Stimulated activated CD4-positive, alpha-beta T cell treated with anti-CD3 and anti-CD28 coated beads, TNF-alpha, amount 100 ng/mL, for 48 hours (primary cell): ENCODE measurements at places on chromosomes 4 and X.
A peak's percentile ranks its signal among the peaks of the same experiment; 100 is the strongest.

GRCh38 chr4:10158333-10158942 lies 41.8 kb upstream of the WDR1 start:
- DNase-seq, result no peak

DNA sequence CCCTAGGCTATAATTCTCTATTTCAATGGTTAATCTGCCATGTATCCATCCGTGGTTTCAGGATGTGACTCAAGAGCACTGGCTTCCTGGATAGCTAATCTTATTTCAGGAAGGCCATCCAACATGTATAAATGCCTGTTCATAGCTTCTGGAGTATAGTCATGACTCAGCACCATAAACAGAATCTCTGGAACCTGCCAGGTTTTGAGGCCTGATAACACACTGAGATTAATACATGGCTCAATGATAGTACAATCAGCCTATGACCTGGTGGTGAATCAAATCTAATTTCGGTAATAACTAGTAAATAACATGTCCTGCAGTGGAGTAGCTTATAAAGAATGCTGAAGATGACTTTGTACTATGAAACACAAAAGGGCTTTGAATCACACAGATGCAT lies 5.7 kb upstream of the IL13RA2 start:
- DNase-seq, result no peak

- no peak for DNase-seq
These were observed at the start of gene DRD5 for GRCh38 chr4:9781343-9782135. Gene DRD5 (plus strand): TSS chr4:9781634. CDS start chr4:9782030, 396 bp downstream.

- no peak for DNase-seq
These were observed 10.7 kb downstream of the FGFR3 start for GRCh38 chr4:1803523-1804423.

- DNase-seq, result no peak
These were observed 53.2 kb downstream of the SPRY1 start for GRCh38 chr4:123449780-123450179.

GRCh38 chr4:158671915-158672806 lies at the start of gene ETFDH:
Gene ETFDH (plus strand): TSS chr4:158672296. CDS start chr4:158672457, 161 bp downstream.
- DNase-seq, result peak; percentile 94

GRCh38 chr4:124028182-124028581 lies 631.6 kb downstream of the SPRY1 start:
- no peak for DNase-seq

DNA sequence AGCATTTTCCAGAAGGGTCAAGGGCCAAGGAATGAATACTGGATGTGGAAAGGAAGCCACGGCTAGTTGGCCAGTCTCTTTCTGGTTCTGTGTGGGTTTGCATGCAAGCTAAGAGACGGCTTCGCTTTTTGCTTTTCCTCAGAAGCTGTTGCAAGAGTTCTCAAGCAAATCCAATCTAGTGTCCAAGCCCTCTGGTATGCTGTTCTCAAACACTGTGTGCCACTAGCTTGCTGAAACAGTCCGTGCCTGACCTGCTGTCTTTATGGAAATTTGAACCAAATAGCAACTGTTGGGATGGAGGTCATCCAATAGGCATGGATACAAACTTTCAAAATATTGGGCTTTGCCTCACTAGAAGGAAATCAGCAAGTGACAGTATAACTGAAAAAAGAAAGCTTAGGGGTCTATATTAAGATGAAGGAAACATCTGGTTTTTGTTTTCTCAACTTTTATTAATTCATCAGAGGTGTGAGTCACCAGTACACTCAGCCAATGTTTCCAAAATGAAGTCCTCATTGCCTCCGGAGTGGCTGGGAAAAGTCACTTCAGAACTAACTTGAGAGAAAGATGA lies 70.5 kb downstream of the SLC9A6 start:
- no peak for DNase-seq

- no peak for DNase-seq
These were observed 425.2 kb downstream of the IDS start for GRCh38 chrX:149079805-149080406.

GRCh38 chr4:177718514-177718913 lies 276.3 kb upstream of the AGA start:
- DNase-seq, result no peak

DNA sequence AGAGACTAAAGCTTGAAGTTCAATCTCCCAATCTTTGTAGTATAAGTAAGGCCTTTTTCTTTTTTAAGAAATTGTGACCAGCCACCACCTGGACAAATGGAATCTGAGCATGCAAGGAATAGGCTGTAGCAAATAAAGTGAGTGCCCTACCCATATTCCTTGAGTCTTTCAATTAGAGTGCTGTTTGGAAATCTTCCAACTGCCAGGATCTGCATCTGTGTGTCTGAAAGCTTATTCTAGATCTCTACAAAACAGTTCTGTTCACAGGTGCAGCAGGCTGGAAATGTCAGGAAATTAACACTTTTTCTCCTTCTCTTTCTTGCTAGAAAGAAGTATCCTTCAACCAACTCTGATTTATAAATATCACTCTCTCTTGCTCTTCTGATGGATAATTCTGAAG lies 76.7 kb upstream of the NDST3 start:
- DNase-seq, result no peak

DNA sequence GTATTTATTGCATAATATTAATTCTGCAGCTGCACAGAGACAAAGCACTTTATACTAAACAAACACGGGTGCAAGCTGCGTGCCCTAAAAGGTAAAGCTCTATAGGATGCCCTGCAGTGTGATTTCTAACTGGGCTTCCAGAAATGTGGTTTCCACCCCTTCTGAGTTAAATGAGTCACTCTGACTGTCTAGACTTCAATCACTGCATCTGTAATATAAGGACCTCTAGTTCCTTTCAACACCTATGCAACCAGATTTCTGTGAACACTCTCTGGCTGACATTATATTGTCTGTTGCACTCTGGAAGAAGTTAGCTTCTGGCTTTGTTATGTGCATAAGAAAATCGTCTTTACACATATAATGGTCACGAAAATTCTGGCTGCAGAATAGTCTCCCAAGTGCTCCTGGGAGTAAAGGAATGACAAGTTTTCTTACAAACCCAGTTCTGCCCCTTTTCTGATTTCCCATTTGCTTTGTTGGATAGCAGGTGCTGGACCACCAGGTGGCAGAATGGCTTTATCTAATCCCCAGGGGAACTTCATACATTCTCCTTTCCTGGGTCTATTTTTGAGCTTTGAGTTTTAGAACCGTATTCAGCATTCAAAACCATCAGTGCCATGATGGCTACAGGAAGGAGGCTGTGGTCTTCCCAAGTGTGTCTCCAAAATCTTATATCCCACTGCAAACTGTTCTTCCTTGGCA lies 842.2 kb downstream of the STIM2 start:
- no peak for DNase-seq

- DNase-seq, result no peak
These were observed 159.1 kb downstream of the NDST3 start for GRCh38 chr4:118193421-118193820.

- DNase-seq, result no peak
These were observed 4.7 kb downstream of the THAP9 start for GRCh38 chr4:82905205-82905604.

DNA sequence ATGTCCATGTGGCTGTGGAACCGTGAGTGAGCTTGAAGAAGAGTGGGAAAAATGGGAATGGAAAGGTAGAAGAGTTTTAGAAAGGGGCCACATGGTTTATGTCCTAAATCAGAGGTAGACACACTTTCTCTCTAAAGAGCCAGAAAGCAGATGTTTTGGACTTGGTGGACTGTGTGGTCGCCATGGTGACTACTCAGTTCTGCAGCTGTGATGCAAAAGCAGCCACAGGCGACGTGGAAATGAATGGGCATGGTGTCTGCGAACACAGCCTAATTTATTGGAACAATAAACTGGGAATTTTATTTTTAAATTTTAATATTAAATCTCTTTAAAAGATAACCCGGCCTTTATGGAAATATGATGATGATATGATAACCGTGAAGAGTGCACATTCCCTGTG lies 386.0 kb upstream of the FAT1 start:
- DNase-seq, result no peak

- DNase-seq, result no peak
These were observed 365.5 kb downstream of the ZNF674 start for GRCh38 chrX:46179748-46180147.

- no peak for DNase-seq
These were observed 118.4 kb upstream of the WDR17 start for GRCh38 chr4:175947117-175947722.

- no peak for DNase-seq
These were observed 34.4 kb downstream of the RAP2C start for GRCh38 chrX:132184871-132185270.

DNA sequence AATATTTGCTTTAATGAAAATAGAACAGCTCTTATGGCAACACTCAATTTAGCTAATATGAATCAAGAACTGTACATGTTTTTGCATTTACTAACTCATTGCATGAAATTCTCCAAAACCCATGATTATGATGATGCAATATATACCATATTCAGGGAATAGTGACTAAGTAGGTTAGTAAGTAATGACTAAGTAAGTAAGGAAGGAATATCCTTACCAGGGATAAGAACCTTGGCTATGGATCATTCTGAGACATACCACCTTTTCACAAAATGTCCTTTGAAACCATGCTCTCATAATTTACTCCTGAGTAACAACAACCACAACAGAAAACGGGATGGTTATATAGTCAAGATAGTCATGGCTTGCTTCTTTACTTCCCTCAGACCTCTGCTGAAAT lies 1513.0 kb downstream of the STIM2 start:
- DNase-seq, result no peak

DNA sequence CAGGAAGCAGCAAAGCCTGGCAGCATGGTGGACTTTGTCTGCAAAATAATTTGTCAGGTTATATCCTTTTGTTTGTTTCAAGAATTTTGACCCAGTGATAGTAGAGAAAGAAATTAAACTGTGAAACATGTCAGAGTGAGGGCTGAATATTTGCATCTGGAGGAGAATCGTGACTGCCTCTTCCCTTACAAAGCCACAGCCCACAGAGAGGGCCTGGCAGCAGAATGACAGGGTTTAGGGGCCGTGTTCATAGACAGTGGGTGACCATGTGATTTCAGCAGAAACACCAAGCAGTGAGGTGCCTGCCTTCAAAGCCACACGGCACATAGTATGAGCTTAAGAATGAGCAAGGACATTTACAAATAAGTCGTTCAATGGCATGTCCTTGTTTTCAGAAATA lies 24.4 kb upstream of the PLAC8 start:
- DNase-seq, result no peak

GRCh38 chrX:25067271-25068172 lies 51.8 kb upstream of the ARX start:
- DNase-seq, result no peak

DNA sequence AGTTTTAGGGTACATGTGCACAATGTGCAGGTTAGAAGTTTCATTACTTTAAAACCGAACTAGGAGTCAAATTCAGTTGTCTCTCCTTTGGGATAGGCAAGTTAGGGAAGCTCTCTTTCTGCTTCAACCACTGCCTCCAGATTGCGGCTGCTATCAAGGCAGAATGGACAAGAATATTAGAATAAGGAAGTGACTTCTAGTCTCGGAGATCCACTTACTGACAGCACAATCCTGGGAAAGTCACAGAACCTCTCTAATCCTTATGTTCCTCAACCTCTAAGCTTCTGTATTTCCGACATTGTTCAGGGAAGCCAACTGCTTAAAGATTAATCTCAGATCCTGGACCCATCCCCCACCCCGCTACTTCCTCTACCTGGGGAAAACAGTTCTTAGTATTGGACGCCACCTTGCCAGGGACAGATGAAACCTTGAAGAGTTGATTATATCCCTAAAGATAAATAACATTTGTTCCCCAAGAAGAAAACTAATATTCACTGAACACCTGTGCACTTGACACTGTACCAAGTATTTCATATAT lies 2.1 kb downstream of the NUP62CL start:
- DNase-seq, result no peak
